Glomerular endothelial cell (primary cell): ENCODE measurements at places on chromosomes 6 and 20.

DNA sequence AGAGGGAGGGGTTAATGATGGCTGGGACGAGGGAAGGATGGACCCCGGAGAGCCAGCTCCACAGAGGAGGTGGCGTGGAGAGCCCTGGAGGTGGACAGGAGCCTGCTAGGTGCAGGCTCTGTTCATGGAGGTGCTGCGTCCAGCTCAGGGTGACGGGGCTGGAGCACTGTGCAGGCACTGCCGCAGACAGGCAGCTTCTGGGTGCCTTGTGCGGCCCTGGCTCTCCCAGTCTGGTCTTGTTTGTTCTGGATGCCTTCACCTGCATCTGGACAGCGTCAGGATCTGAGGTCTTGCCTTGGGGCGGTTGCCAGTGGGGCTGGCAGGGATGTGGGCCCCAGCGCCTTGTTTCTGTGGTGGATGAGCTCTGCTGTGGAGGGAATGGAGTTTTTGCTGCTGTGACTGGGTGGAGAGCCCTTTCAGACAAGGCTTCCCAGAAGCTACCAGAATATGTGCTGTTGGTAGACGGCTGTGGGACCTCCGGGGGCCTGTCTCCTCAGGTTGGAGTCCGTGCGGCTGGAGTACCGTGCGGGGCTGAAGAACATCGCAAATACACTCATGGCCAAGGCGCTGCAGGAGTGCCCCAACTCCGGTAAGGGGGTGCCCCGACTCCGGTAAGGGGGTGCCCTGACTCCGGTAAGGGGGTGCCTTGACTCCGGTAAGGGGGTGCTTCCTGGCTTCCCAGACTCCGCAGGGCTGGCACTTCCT lies 7.8 kb upstream of the C20orf204 start:
- DNase-seq = no peak

DNA sequence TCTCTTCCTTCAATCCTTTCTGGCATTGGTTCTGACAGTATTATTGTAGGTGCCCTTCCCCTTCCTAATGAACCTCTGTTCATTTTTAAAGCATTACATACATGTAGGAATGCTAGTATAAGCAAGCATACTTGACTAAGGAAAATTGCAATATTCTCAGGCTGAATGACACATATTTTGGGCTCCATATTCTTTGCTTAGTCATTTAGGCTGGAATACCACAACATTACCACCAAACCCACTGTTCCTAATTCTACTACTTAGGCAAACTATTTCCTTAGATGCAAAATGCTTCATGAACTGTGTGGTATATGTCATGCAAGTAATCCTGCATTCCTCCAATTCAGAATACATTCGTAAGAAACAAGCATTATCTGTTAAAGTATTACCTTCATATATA lies 113.9 kb downstream of the PRDM1 start:
- no peak for DNase-seq

DNA sequence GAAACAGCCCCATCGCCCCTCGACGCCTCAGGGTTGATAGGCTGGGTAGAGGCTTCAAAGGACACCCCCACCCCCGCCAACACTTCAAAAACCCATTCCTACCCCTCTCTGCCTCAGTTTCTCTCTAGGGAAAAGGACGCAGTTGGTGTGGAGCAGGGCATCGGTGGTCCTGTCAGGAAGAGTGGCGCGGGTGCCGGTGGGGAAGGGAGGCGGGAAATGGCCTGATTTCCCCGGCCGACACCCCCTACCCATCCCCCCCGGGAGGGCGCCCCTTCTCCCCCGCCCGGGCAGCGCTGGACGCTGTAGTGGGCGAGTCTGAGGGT lies 367 bp downstream of the NRSN2 start:
- no peak for DNase-seq

DNA sequence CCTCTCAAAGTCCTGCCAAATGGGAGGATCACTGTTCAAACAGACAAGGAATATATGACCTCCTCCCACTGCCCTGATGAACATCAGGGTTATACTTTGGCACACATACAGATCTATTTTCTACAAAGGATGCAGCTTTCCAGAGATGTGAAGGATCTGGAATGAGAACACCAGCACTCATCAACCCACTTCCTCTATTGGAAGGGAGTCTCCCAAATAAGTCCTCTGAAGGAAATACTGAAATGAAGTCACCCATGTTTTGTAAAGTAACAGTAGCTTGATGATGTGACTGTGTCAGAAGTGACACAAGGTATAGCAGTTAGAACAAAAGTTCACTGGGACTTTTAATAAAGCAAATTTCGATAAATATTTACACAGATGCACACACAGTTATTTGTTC lies 104.9 kb downstream of the OGFRL1 start:
- no peak for DNase-seq

DNA sequence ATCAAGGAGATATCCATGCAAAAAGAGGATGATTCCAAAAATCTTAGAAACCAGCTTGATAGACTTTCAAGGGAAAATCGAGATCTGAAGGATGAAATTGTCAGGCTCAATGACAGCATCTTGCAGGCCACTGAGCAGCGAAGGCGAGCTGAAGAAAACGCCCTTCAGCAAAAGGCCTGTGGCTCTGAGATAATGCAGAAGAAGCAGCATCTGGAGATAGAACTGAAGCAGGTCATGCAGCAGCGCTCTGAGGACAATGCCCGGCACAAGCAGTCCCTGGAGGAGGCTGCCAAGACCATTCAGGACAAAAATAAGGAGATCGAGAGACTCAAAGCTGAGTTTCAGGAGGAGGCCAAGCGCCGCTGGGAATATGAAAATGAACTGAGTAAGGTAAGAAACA lies 10.1 kb upstream of the SNRNP48 start:
- DNase-seq = no peak
